ENCODE measurements at places on chromosomes 5 and 9.

GRCh38 chr5:125408448-125409233 is 662.2 kb upstream of the ZNF608 start:
- no peak for DNase-seq

GRCh38 chr5:151406322-151406947 is 41.0 kb upstream of the SLC36A1 start:
- DNase-seq = no peak

DNA sequence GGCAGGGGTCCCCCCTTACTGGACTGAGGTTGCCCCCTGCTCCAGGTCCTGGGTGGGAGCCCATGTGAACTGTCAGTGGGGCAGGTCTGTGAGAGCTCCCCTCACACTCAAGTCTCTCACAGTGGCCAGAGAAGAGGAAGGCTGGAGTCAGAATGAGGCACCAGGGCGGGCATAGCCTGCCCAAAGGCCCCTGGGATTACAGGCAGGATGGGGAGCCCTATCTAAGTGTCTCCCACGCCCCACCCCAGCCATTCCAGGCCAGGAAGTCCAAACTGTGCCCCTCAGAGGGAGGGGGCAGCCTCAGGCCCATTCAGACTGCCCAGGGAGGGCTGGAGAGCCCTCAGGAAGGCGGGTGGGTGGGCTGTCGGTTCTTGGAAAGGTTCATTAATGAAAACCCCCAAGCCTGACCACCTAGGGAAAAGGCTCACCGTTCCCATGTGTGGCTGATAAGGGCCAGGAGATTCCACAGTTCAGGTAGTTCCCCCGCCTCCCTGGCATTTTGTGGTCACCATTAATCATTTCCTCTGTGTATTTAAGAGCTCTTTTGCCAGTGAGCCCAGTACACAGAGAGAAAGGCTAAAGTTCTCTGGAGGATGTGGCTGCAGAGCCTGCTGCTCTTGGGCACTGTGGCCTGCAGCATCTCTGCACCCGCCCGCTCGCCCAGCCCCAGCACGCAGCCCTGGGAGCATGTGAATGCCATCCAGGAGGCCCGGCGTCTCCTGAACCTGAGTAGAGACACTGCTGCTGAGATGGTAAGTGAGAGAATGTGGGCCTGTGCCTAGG is at the start of gene CSF2:
CSF2 (plus strand) TSS at position 559 of the 783 bp plus-strand sequence; CDS start at position 594, 35 bp downstream.
- no peak for DNase-seq

- no peak for DNase-seq
Observed at GRCh38 chr5:104541141-104541785, 978.7 kb upstream of the NUDT12 start.

- no peak for DNase-seq
Observed at GRCh38 chr9:125755340-125755739, 8.2 kb downstream of the PBX3 start.

- no peak for DNase-seq
Observed at GRCh38 chr5:10337986-10338385, 15.5 kb upstream of the MARCHF6 start.

- no peak for DNase-seq
Observed at GRCh38 chr5:116063950-116064349, 20.9 kb upstream of the COMMD10 start.

GRCh38 chr5:152403046-152403445 is 2.0 kb downstream of the NMUR2 start:
- no peak for DNase-seq

DNA sequence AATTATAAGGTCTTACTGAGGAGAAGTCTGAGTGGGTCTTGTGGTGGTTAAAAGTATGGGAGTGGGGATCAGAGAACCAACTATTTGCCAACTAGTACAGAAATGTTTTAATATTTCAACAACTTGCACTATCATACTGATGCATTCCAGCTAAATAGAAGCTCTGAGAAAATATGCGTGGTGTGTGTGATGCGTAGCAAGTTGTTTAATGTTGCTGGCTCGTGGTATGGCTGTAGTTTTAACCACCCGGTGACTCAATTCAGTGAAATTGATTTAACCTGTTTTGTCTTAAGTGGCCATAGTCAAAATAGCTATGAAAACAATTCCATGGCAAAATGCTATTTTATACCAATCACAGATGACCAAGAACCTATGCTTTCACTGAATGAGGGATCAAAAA is 176.5 kb upstream of the SLC24A2 start:
- DNase-seq = no peak

DNA sequence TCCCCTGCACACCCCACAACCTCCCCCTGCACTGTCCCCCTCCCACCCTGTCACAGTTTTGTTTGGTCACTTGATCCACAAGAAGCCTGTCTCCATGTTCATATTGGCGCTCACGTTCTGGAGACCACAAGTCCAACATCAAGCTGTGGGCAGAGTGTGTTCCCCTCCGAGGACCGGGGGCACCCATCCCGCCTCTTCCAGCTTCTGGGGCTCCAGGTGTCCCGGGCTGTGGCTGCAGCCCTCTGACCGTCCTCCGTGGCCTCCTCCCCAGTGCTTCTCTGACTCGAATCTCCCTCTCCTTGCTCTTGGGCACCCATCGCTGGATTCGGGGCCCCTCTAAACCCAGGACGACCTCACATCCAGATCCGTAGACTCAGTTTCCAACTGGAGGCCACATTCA is 49.2 kb downstream of the PLEKHG4B start:
- DNase-seq = no peak
